ENCODE measurements at places on chromosomes 4 and X.
A peak's percentile ranks its signal among the peaks of the same experiment; 100 is the strongest.

DNA sequence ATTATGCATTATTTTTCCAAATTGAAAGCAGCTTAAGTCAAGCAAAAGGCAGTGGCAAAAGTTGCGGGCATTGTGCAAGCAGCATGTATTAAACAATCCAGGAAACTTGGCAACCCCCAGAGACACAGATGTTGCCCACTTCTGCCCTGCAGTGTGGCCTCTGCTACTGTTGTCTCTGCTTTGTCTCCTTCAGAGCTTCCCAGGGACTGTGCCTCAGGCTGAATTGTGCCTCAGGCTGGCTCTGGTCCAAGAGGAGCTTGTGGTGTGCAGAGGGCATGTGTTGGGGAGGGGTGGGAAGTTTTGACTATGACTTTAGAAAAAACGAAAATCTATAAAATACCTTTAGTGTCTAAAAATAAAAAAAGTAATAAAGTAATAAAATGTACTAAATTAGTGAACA is 201.4 kb downstream of the CCSER1 start:
- DNase-seq, result no peak

DNA sequence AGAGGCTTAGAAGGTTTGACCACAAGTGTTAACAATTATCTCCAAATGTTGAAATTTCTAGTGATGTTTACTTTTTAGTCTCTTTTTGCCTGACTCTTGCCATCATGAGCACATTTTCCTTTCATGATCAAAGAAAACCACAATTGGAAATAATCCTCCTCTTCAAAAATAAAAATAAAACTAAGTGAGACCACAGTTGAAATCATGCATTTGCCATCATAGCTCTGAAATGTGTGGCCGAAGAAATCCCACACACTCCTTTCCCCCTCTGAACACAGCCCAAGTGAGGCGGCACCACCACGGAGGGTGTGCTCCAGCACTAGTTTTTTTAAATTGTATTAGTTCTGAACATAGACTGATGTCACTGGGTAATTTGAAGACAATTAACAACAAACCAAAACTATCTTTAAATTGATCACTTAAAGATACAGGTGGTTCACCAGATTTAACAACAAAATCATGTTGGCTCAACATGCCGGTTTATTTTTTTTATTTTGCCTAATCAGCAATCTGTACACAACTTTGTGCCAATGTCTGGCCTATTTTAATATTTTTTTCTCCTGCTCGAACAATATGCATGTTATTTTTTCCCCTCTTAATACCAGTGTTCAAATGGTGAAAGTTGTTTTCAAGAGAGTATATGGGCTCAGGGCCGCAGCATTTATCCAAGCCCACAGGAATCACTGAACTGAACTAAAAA is 17.6 kb downstream of the APBB2 start:
- no peak for DNase-seq

GRCh38 chr4:57865264-57865663 is 755.1 kb upstream of the IGFBP7 start:
- DNase-seq, result no peak

DNA sequence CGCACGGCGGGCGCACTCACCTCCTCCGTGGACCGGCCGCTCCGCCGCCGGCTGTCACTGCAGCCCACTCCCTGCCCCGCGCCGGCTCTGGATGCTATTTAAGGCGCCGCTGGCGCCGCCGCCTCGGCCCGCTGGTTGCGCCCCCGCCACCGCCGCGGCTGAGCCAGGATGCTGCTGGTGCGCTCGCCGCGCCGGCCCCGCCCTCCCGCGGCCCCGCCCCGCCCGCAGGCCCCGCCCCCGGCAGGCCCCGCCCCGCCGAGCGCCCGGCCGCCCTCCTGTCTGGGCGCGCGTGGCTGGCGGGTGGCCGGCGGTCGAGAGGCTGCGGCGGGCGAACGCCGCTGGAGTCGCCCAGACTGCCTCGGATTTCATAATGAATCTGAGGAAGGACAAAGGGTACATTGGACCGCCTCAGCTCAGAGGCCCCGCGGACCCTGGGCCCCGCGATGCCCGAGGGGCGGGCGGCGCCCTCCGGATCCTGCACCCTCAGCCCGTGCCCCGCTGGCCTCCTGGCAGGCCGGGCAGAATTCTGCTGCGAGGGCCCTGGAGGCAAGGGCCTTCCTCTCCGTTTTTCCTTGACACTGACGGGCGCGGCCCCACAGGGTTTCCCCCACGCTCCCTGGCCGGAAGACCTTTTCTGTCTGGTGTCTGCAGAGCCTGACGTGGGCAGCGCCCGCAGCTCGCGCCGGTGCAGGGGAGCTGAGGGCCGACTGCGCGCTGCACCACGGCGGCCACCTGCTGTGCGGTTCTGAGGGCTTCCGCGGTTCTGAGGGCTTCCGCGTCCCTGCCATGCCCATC is at the start of gene ACSL1:
Gene ACSL1 (minus strand): TSS at position 73 of the 795 bp plus-strand sequence. CDS start 22,454 bp downstream, outside the sequence.
- DNase-seq, result peak; percentile 70

GRCh38 chr4:94413085-94413840 is 38.5 kb upstream of the PDLIM5 start:
- no peak for DNase-seq

GRCh38 chr4:182294451-182294850 is 51.2 kb downstream of the TENM3 start:
- DNase-seq, result no peak

- no peak for DNase-seq
Observed at GRCh38 chrX:1111601-1112300, 100.7 kb downstream of the CRLF2 start.

DNA sequence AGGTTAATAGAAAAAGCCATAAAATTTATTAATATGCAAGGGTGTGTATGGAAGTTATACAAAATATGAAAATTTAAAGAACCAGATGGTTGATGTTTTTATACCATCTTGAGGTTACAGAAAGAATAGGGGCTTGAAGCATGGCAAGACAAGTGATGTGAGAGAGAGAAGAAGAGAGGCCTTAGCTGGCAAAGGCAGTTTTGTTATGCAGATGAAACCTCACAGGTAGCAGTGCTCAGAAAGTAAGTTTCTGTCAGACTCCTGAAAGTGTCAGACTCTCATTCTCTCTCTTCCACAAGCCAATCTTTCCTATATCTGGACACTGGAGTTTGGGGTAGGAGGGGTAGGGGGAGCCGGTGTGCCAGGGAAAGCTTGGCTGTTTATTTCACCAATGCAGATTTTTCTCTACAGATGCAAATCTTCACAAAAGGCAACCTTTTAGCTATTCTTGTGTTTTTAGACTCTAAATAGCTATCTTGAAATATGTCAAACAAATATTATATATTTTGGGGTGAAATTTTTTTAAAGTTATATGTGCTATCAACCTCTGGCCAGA is 124.5 kb downstream of the CFAP299 start:
- DNase-seq, result no peak

- DNase-seq, result no peak
Observed at GRCh38 chrX:110163488-110163887, 154.4 kb downstream of the AMMECR1 start.

DNA sequence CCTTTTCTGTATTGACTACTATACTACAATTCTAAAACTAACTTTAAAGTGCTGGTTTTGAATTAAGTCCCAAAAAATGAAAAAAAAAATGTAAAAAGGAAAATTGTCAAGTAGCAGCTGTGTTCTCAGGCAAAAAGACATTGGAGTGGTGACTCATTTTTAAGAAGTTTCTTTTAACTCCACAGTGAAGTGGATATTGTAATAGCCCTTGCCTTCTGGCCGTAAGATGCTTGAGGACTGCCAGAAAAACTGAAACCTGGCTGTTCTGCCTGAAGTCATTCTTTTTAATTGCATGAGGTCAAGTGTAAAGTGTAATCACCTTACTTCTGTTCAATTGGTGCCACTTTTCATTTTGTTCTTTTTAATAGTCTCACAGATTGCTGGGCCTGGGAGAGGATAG is 28.9 kb downstream of the SPANXD start:
- no peak for DNase-seq

DNA sequence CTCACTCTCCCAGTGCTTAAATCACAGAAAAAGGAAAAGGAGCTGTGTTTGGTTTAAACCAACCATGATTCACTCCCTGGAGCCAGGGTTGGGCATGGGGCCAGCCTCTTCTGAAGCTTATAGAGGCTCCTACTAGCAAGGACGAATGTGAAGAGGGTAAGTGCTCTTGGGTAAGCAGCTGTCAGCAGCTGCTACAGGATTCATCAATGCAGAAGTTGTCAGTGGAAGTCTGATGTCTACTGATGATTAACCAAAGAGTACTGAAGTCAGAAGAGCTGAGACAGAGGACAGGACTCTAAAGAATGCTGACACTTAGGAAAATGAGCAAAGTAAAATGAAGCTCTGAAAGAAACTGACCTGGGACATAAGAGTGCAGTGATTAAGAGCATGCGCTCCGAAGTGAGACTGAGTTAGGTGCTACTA is 32.7 kb upstream of the JADE1 start:
- no peak for DNase-seq

DNA sequence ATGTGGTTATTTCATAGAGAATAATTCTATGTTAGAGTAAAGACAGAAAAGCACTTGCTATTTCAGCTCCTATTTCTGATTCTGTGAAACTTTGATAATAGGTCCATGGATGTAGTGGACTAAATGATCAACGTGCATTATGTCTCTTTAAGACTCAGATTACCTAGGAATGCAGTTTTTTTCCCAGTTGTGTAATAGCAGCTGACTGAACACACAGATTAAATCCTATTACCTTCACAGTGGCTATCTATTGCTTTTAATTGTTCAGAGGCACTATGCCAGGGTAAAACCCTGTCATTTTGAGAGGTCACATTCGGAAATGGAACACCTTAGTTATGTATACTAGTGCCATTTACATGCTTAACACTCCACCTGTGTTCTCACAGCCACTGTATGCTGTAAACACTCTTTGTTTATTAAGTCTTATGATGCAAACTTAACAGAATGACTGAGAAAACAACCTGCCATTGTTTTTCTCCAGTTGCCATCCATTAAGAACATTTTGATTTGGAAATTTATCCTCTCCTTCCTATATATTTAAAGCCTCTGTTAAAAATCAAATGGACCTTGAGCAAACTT is 70.5 kb downstream of the HPGD start:
- no peak for DNase-seq

GRCh38 chrX:107724653-107725052 is 50.9 kb downstream of the TSC22D3 start:
- DNase-seq, result no peak

GRCh38 chr4:83989835-83990234 is 453.9 kb downstream of the GPAT3 start:
- no peak for DNase-seq

GRCh38 chr4:15242021-15242420 is 185.8 kb upstream of the C1QTNF7 start:
- no peak for DNase-seq

- DNase-seq, result no peak
Observed at GRCh38 chrX:56029188-56029587, 203.0 kb upstream of the KLF8 start.

- no peak for DNase-seq
Observed at GRCh38 chr4:4838936-4839810, 20.3 kb upstream of the MSX1 start.

GRCh38 chr4:133775881-133776280 is 425.7 kb downstream of the PABPC4L start:
- DNase-seq, result no peak

GRCh38 chr4:106245176-106245575 is 70.8 kb downstream of the TBCK start:
- DNase-seq, result no peak

GRCh38 chr4:74230902-74231499 is 73.1 kb downstream of the MTHFD2L start:
- no peak for DNase-seq

DNA sequence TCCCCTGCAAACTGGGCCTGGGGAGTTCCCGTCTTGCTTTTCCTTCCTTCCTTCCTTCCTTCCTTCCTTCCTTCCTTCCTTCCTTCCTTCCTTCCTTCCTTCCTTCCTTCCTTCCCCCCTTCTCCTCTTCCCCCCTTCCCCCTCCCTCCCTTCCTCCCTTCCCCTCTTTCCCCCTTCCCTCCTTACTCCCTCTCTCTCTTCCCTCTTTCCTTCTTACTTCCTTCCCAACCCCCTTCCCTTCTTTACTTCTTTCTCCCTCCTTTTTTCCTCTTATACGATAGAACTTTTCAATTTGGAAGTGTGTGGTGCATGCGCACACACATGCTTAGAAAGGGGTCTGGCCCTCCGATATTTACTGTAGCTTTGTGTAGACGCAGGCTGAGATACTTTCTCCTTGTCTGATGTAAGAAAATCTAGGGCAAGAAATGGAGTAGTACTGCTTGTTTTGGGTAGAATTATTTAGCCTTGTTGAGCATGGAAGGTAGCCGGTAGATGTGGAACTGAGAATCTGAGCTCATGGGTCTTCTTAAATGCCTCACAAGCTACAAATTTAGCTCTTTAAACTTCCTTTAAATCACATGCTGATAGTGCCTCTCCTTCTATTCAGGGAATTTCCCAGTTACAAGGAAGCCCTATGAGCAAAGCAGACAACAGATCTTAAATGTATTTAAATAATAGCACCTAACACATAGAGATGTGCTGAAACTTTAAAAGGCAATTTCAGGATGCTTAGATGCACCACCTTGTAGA is 189.6 kb downstream of the GPAT3 start:
- DNase-seq, result no peak

Measured in T-helper 1 cell (primary cell).